ENCODE measurements at places on chromosomes 6 and 20.

DNA sequence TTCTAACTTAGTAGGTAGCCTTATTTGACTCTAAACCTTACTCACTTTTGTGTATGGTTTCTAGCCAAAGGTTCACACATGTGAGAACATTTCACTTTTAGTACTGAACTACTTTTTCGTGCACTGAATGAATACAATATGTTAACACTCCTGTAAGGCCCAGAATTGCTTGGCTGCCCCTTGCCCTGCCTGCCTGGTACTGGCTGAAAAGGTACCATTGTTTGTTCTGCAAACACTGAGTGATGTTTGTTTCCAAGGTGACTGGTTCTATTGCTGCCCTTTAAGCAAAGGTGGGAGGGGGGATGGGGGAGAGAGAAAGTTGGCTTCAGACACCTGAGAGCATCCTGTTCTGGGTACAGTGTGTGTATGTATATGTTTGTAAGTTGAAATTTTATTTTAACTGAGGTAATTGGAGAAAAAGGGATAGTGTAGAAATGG, 31.2 kb downstream of the RREB1 start:
- peak; percentile 59 for DNase-seq

DNA sequence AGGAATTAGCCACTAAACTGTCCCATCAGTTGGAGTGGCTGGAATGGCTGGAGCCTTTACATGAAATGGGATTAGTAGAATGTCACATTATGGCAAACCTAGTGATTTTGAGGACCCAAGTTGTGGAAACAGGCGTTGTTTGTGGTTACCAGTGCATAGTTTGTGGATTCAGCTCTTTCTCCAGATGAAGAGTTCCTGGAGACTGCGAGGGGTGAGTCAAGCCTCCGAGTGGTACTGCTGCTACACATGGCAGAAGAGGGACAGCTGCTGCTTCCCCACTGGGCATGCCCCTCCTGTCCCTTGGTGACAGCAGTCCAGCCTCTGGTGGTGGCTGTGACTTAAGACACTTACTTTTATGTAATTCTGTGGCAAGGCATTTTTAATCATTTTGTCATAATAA, 94.2 kb upstream of the SCP2D1 start:
- DNase-seq, result no peak

GRCh38 chr6:146701632-146702031, 102.9 kb downstream of the ADGB start:
- DNase-seq, result no peak

GRCh38 chr6:75236630-75237029, 7.0 kb downstream of the COX7A2 start:
- no peak for DNase-seq
